CD4-positive, alpha-beta T cell (primary cell): ENCODE measurements at places on chromosomes 12 and 14.

- peaks cover 12% of the 10 kb centered on the region for H3K4me1 ChIP-seq
- no peak for DNase-seq
- H3K36me3 ChIP-seq: no peaks in the 10 kb centered on the region
- H3K4me3 ChIP-seq: no peak overlapping the region
Observed at GRCh38 chr12:76142305-76142704, 57.8 kb upstream of the NAP1L1 start.

DNA sequence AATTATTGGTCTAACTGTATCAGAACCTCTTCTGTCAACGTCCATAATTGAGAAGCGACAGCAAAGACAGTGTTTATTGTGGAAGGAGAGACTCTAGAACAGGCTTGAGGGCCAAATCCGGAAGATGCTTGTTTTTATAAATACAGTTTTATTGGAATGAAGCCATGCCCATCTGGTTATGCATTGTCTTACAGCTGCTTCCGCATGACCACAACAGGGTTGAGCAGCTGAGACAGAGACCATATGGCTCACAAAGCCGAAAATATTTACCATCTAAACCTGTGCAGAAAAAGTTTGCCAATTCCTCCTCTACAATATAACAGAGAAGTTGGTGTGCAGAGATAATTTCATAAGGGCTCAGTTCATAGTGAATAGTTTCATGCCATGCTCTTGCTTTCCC, 24.5 kb downstream of the PRKAB1 start:
- no peaks in the 10 kb centered on the region for H3K27me3 ChIP-seq
- H3K36me3 ChIP-seq: no peaks in the 10 kb centered on the region
- H3K27ac ChIP-seq: no peak overlapping the region
- no peak for DNase-seq

- H3K36me3 ChIP-seq: peaks cover 10% of the 10 kb centered on the region
- no peak for DNase-seq
- no peak overlapping the region for H3K27ac ChIP-seq
- peaks cover 28% of the 10 kb centered on the region for H3K4me1 ChIP-seq
- no peaks in the 10 kb centered on the region for H3K27me3 ChIP-seq
Observed at GRCh38 chr12:52054833-52055730, 3.8 kb downstream of the NR4A1 start.

DNA sequence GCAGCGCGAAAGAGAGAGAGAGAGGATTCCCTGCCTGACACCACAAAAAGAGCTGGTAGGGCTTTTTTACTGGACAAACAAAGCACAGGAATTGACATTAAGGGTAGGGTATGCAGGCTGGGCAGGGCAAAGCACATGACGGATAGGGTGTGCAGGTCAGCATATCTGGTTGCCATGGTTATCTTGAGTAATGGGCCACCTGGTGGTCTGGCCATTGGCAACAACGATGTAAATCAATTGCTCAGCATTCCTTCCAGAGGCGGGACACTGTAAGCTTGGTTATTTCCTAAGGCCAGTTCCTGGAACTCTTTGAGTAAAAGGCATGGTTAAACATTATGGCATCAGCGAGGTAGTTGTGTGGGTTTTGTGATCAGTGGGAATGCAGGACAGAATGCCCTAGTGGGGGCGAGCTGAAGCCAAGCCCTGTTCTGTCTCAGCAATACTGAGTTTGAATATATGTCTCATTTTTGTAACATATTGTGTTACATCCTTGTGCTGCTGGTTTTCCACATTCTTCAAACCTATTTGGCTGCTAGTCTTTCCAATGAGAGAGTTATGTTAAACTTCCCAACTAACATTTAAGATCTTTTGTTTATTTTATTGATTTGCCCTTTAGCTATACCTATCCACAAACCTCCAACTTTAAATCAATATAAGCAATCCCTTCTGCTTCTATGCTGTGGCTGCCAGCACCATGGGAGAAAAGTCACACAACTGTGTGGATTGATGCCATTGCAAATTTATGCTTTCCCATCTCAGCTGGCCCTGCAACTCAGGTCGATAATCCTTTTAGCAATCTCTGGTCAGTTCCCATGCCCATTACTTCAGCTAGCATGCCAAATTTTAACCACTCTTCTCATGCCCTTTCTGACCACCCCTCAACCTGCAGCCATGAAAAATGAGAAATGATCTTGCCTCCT, 396.7 kb upstream of the PDE3A start:
- no peaks in the 10 kb centered on the region for H3K4me1 ChIP-seq
- no peak overlapping the region for H3K4me3 ChIP-seq
- no peak overlapping the region for H3K27ac ChIP-seq
- no peak for DNase-seq
- no peaks in the 10 kb centered on the region for H3K36me3 ChIP-seq

DNA sequence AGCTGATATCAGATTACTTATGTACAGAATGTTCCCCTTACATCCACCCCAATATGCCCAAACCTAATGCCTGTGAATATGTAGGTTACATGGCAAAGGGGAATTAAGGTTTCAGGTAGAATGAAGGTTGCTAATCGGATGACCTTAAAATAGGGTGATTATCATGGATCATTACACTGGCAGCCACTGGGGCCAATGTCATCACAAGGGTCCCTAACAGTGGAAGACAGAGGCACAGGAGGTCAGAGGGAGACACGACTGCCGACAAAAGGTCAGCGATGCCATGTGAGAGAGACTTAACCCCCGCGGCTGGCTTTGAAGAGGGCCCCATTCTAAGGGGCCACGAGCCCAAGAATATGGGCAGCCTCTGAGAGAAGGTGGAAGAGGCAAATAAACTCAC, 106.8 kb upstream of the EVL start:
- H3K4me1 ChIP-seq: no peaks in the 10 kb centered on the region
- peaks cover 14% of the 10 kb centered on the region for H3K27me3 ChIP-seq
- no peak for DNase-seq
- H3K36me3 ChIP-seq: no peaks in the 10 kb centered on the region
- H3K4me3 ChIP-seq: no peak overlapping the region

DNA sequence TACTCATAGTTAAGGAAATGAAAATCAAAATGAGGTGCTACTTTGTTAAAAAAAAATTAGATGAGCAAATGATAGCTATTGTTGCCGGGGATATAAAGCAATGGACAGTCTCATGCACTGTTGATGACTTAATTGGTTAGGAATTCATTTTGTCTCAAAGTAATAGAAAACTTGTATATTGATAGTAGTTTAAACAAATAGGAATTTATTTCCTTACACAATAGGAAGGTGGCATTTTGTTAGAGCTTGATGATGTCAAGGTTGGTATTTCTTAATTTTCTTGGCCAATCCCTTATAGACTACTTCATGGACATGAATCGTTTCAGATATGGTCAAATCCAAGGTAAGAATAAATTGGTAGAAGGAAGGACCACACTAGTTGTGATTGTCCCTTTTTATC, 7.8 kb downstream of the PRPF39 start:
- no peaks in the 10 kb centered on the region for H3K27me3 ChIP-seq
- H3K36me3 ChIP-seq: peaks cover 18% of the 10 kb centered on the region
- H3K27ac ChIP-seq: no peak overlapping the region
- no peak overlapping the region for H3K4me3 ChIP-seq
- no peak for DNase-seq
- peaks cover 16% of the 10 kb centered on the region for H3K4me1 ChIP-seq

GRCh38 chr12:132610051-132610759, at the start of gene LRCOL1:
Gene LRCOL1 (minus strand): TSS chr12:132610582. CDS start chr12:132606251, 4,331 bp downstream.
- H3K27me3 ChIP-seq: peaks cover 16% of the 10 kb centered on the region
- peaks cover 13% of the 10 kb centered on the region for H3K4me1 ChIP-seq
- no peaks in the 10 kb centered on the region for H3K36me3 ChIP-seq
- no peak for DNase-seq
- H3K27ac ChIP-seq: no peak within 1 kb of the TSS

DNA sequence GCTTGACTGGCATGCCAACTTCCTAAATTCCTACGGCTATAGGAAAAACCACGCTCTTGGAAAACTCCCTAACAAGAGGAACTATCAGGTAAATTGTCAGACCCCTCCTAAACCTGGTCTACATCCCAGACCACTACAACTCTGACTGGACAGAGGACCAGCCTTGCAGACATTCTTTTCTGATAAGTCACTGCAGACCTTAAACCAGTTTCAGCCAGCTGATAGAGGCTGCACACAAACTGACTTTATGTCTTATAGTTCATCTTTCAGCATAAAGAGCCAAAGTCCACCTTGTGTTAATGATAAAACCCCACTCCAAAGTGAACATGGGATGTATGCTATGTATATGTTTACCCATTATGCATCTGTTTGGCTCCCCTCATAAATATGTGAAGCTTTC, 166.6 kb downstream of the KTN1 start:
- no peaks in the 10 kb centered on the region for H3K27me3 ChIP-seq
- no peak for DNase-seq
- H3K27ac ChIP-seq: no peak overlapping the region
- no peak overlapping the region for H3K4me3 ChIP-seq
- no peaks in the 10 kb centered on the region for H3K36me3 ChIP-seq
- no peaks in the 10 kb centered on the region for H3K4me1 ChIP-seq

DNA sequence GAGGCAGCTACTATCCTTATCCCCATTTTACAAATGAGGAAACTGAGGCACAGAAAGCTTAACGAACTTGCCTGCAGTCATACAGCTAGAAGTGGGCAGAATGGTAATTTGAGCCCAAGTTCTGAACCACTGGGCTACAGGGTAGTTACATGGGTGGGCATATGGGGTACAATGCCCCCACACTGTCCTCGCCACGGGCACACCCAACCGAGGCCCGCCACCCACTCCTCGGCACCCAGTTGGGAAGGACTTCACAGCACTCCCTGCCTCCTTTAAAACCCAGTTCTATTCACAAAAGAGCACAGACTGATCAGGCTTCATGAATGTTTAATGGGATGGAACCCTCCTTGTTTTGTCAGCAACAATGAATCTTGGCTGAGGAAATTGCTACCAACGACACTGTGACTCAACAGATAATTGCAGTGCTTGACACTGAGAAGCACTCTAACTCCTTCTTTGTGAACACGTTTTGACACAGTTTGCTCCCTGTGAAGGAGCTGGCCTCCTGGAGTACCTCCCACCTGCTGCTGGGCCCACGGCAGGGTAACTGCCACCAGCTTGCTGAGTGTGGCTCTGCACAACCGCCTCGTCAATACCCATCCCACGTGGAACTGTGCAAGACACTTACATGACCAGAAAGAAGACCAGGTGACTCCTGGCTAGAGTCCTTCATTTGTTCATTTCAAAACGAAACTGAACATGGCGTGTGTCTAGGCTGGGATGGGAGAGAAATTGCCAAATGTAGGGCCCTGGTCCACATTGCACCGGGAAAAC, 63.5 kb downstream of the CLMN start:
- H3K4me3 ChIP-seq: no peak overlapping the region
- no peak overlapping the region for H3K27ac ChIP-seq
- H3K27me3 ChIP-seq: no peaks in the 10 kb centered on the region
- DNase-seq: no peak
- H3K4me1 ChIP-seq: no peaks in the 10 kb centered on the region
- H3K36me3 ChIP-seq: no peaks in the 10 kb centered on the region

- no peak for DNase-seq
- H3K4me3 ChIP-seq: no peak overlapping the region
- no peaks in the 10 kb centered on the region for H3K27me3 ChIP-seq
- H3K36me3 ChIP-seq: no peaks in the 10 kb centered on the region
- no peak overlapping the region for H3K27ac ChIP-seq
Observed at GRCh38 chr12:46490635-46491034, 118.1 kb upstream of the SLC38A2 start.

- H3K4me3 ChIP-seq: no peak overlapping the region
- H3K27ac ChIP-seq: no peak overlapping the region
- no peaks in the 10 kb centered on the region for H3K36me3 ChIP-seq
- no peak for DNase-seq
- H3K27me3 ChIP-seq: no peaks in the 10 kb centered on the region
Observed at GRCh38 chr14:89856871-89857345, 97.6 kb downstream of the EFCAB11 start.

DNA sequence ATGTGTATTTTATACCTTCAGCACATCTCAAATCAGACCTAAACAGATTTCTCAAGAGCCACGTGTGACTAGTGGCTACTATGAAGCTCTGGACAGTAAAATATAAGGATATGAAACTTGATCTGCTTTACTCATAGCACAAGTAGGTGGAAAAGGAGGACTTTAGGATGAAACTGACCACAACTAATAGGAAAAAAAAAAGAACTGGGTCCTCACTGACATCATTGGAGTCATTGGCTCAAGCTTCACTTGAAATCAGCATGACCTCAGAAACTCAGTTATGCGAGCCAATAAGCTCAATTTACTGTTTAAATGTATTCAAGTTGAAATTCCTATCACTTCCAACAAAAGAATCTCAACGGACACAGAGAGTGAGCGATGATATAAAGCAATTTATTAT, 34.1 kb upstream of the CIT start:
- no peaks in the 10 kb centered on the region for H3K4me1 ChIP-seq
- no peak overlapping the region for H3K4me3 ChIP-seq
- no peak for DNase-seq

DNA sequence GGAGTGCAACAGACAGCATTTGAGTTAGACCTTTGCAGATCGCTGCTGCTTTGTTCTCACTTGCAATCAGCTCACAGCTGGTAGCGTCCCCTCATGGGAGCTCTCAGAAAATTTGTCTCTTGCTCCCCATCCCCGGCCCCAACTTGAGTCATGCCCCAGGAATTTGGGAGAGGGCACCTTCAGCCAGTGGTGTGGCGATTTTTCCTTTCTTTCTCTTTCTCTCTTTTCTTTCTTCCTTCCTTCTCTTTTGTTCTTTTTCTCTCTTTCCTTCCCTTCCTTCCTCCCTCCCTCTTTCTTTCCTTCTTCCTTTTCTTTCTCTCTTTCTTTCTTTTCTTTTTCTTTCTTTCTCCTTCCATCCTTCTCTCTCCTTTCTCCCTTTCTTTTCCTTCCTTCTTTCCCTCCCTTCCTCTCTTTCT, 34.2 kb upstream of the MAP1LC3B2 start:
- peaks cover 6% of the 10 kb centered on the region for H3K4me1 ChIP-seq
- no peaks in the 10 kb centered on the region for H3K27me3 ChIP-seq
- H3K4me3 ChIP-seq: no peak overlapping the region
- H3K27ac ChIP-seq: no peak overlapping the region

- DNase-seq: no peak
- peaks cover 30% of the 10 kb centered on the region for H3K27me3 ChIP-seq
- H3K27ac ChIP-seq: no peak overlapping the region
- no peak overlapping the region for H3K4me3 ChIP-seq
Observed at GRCh38 chr12:50050410-50051098, 6.8 kb upstream of the ASIC1 start.

- no peak for DNase-seq
- no peaks in the 10 kb centered on the region for H3K27me3 ChIP-seq
- no peak overlapping the region for H3K27ac ChIP-seq
Observed at GRCh38 chr12:24226745-24227350, 277.4 kb upstream of the SOX5 start.

- H3K4me3 ChIP-seq: no peak overlapping the region
- no peaks in the 10 kb centered on the region for H3K27me3 ChIP-seq
- no peak overlapping the region for H3K27ac ChIP-seq
- DNase-seq: no peak
- H3K36me3 ChIP-seq: no peaks in the 10 kb centered on the region
Observed at GRCh38 chr12:107513636-107514400, 171.8 kb upstream of the PWP1 start.

DNA sequence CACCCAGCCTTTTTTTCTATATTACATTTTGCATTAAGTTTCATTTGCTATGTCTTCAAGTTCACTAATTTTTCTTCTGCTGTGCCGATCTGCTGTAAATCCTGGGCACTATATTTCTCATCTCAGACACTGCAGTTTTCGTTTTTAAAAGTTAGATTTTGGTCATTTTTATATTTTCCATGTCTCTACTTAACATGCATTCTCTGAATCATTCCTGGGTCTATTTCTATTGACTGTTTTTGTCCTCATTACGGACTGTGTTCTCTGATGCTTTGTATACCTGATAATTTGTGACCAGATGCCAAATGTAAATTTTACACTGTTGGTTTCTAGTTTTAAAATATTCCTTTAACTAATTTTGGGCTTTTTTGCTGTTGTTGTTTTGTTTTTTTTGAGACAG, 64.5 kb downstream of the R3HDM2 start:
- H3K4me3 ChIP-seq: no peak overlapping the region
- peaks cover 9% of the 10 kb centered on the region for H3K36me3 ChIP-seq
- no peak for DNase-seq
- H3K4me1 ChIP-seq: no peaks in the 10 kb centered on the region
- H3K27ac ChIP-seq: no peak overlapping the region
